Tracheal epithelial cell (primary cell): ENCODE measurements at places on chromosomes 5 and 9. TPM values are rescaled to one million over a fixed set of nuclear protein-coding genes. Genes with fewer than 3 reads are reported as not detected.

FREM1 gene
- not detected in 2 replicates for total RNA-seq

TAF11L8 gene
- total RNA-seq = not detected in 2 replicates

SLC46A2 gene
- not detected in 2 replicates for total RNA-seq

CDC23 gene
- 22.4 and 24.7 TPM in 2 replicates for total RNA-seq

MAST4 gene
- total RNA-seq = 23.1 and 27.1 TPM in 2 replicates

SGCD gene
- total RNA-seq = 0.43 and 0.96 TPM in 2 replicates

FGF18 gene
- 0.21 and 0.24 TPM in 2 replicates for total RNA-seq

GGTA1 gene
- under 0.01 TPM in 1 of 2 replicates, not detected in the other for total RNA-seq

MAMDC2 gene
- 2.3 and 9.6 TPM in 2 replicates for total RNA-seq

TMEM215 gene
- total RNA-seq = under 0.01 TPM in 1 of 2 replicates, not detected in the other

STING1 gene
- total RNA-seq = 3.2 and 7.0 TPM in 2 replicates
